ENCODE measurements at places on chromosomes 3 and 15.

GRCh38 chr3:7978087-7978422 lies 523.6 kb upstream of the LMCD1 start:
- ATAC-seq, result no peak

GRCh38 chr3:140288595-140288994 lies 353.6 kb downstream of the CLSTN2 start:
- no peak for ATAC-seq

GRCh38 chr3:76383781-76384180 lies 598.4 kb upstream of the ZNF717 start:
- no peak for ATAC-seq

GRCh38 chr15:39543651-39544050 lies 37.2 kb upstream of the THBS1 start:
- no peak for ATAC-seq

DNA sequence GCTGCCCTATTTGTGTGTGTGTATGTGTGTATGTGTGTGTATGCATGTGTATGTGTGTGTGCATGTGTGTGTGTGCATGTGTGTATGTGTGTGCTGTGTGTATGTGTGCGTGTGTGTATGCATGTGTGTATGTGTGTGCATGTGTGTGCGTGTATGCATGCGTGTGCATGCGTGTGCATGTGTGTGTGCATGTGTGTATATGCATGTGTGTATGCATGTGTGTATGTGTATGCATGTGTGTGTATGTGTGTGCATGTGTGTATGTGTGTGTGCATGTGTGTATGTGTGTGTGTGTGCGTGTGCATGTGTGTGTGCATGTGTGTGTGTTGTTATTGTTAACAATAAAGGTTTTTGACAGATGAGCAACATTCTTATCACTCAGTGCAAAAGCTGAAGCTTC lies 110.8 kb upstream of the HES1 start:
- ATAC-seq, result no peak

DNA sequence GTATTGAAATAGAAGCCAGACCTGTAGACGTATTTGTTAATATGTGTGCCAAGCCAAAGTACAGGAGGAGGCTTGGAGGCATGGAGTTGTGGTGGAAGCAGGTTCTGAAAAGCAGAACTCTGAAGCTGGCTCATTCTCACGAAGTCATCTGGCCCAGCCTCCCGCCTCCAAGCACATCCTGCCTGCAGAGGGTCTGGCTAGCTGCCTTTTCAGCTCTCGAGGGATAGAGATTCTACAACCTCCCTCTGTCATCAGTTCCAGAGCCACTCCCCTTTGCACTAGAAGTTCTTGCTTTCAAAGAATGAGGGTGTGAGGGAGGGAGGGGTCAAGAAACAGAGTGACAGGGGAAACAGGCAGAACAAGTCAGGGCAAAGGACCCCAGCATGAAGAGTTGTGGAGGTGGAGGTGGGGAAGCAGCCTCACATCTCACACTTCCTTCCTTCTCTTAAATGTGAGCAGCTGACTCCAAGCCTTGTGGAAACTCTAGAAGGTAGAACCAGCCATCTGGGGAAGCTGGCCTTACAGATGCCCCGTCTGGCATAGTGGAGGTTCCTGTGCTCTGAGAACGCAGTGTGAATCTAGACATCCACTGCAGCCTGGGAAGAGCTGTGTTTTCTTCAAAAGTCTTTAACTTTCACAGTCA lies 95.3 kb downstream of the SLC49A4 start:
- ATAC-seq, result peak; percentile 81

DNA sequence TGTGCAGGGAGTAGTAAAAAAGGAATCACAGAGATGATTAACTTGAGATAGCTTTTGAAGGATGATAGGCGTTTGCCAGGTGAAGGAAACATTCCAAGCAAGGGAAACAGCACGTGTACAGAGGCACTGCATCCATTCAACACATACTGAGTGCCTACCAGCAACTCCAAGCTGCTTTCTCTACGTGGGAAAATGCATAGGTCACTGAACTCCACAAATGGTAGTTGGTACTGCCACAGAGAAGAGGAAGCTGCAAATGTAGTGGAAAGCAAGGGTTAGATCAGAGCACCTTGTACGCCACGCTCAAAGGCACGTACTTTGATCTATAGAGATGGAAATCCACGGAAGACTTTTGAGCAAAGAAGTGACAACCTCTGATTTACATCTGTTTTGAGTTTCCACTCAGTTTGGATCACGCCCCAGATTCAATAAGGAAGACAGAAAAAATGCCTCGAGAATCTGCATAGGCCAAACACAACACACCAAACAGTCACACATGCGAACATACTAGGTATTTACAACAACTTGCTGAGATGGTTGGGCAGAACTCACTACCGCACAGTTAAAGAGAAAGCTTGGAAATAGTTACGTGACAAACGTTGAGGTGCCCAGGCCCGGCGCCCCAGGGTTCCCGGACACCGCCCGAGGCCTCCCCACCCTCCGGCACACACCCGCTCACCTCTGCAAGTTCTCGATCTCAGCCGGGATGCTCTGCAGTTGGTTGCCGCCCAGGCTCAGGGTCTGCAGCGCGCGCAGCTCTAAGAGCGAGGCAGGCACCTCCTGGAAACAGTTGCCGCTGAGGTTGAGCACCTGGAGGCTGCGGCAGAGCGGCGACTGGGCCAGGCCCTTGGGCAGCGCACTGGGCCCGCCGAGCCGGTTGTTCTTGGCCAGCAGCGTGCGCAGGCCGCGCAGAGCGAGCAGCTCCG lies 826 bp downstream of the LRRC58 start:
- ATAC-seq, result no peak

- ATAC-seq, result no peak
These were observed 12.9 kb downstream of the DZIP3 start for GRCh38 chr3:108602249-108602934.

DNA sequence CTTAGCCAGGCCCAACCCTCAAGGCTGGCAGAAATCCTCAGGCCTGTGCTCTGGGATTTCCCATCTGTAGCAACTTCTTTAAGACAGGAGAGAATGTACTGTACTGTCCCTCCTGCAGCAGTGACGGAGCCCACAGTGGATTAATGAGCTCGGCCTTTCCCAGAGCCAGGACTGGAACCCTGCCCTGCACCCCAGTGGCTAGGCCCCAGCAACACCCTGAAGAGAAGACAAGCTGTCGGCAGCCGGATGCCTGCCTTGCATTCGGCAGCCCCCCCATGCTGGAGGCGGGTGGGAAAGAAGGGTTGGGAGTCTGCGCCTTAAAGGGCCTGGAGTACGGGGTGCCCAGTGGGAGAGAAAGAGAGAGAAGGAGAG lies 32.0 kb downstream of the KLHL25 start:
- ATAC-seq, result peak; percentile 51

DNA sequence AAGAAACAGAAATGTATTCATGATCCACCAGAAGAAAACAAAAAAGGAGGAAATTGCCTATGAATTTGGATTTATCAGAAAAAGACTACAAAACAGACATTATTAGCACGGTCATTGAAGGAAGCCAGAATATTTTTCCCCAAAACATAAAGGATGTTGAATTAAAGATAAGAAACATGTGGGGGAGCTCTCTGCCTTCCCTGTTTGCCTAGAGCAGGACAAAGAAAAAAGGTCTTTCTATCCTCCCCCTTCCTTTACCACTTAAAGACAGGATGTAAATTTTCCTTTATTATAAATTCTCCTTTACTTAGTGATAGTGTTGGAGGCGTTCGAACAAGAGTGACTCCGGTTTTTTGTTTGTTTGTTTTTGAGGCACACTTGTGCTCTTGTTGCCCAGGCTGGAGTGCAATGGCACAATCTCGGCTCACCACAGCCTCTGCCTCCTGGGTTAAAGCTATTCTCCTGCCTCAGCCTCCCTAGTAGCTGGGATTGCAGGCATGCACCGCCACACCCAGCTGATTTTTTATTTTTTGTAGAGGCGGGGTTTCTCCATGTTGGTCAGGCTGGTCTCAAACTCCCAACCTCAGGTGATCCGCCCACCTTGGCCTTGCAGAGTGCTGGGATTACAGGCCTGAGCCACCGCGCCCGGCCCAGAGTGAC lies 14.9 kb upstream of the RPN1 start:
- ATAC-seq, result no peak

GRCh38 chr15:79365765-79366164 lies 54.9 kb downstream of the TMED3 start:
- ATAC-seq, result no peak

DNA sequence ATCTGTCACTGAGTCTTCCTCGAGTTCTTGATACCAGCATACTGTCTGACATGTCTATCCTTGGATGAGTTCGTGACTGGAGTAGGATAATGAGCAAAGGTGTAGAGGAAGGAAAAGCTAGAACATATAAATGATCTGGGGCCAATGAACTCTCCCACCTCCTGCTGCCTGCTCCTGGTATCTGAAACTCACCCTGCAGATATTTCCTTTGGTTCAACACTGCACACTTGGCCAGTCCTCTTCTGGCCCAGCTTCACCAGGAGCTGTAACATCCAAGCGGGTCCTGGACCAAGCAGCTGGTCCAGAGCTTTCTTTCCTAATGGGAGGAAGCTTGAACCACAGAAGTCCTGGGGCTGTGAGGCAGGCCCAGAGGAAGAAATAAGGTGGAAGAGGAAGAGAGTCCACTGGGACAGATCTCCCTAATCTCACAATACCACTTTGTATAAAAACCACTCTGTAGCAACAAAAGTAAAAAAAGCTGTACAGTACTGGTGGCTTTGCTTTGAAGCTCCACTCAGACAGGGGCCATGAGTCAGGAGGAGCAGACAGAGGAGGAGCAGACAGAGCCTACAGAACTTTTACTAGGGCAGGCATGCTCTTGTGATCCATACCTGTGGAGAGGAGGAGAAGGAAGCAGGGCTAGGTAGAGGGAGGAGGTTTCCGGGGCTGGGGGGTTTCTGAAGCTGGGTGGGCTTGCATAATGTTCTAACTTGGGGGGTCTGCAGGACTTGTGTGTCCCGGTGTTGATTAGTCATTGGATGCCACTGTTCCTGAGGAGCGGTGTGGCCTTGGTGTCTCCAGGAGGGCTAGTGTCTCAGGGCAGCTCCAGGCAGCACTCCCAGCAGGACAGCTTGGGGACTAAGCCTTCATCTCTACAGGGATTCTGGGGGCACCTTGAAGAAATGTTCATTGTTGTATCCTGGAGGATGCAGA lies 166.9 kb downstream of the ABHD5 start:
- no peak for ATAC-seq

- peak; percentile 22 for ATAC-seq
These were observed 699 bp downstream of the MEGF11 start for GRCh38 chr15:66252685-66253417.

- no peak for ATAC-seq
These were observed 8.3 kb downstream of the AKAP13 start for GRCh38 chr15:85388566-85389305.

GRCh38 chr3:171293142-171293782 lies 166.9 kb downstream of the TNIK start:
- no peak for ATAC-seq

GRCh38 chr15:80992441-80992840 lies 2.8 kb upstream of the MESD start:
- no peak for ATAC-seq

DNA sequence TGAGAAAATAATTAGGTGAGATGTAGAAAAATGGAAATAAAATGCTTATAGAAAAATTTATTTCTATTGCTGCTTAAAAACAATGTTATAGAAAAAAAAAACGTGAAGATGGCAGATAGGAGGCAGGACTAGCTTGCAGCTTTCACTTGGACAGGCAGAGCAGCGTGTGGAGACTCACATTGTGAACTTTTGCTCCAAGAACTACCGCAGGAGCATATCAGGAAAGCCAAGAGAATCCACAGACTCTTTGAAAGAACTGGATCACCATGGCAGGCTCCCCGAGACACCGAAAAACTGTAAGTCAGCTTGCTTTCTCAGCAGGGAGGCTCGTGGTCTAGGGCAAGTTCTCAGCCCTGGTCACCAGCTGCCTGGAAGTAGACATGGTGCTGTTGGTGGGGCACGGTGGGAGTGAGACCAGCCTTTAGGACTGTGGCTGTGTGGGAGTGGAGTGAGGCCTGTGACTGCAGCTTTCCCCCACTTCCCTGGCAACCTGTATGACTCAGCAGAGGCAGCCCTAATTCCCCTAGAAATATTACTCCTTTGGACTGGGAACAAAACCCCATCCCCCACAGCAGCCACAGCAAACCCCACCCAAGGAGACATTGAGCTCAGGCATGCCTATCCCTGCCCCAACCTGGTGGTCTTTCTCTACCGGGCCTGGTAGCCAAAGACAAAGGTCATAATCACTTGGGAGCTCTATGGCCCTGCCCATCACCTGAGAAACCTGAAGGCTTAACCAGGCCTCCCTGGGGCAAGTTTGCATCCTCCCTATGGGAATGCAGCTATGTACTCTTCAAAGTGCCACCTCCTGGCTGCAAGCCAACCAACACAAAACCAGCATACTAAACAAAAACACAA lies 22.8 kb downstream of the STRIT1 start:
- no peak for ATAC-seq

DNA sequence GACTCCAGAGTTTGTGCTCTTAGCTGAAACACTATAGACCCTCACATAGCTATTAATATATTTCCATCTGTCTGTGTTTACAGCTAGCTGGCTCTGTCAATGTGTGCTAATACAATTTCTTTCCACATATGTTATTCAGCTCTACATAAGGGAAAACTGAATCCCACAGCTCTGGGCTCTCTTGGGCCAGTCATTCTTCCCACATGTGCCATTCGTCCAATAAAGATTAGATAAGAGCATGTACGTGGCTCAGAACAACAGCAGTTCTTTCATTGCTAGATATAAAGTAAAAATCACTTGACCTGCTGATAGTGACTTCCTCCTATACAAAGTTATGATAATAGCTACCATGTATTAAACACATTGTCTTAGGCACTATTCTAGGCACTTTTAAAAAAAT lies 2.8 kb upstream of the ILDR1 start:
- ATAC-seq, result no peak

DNA sequence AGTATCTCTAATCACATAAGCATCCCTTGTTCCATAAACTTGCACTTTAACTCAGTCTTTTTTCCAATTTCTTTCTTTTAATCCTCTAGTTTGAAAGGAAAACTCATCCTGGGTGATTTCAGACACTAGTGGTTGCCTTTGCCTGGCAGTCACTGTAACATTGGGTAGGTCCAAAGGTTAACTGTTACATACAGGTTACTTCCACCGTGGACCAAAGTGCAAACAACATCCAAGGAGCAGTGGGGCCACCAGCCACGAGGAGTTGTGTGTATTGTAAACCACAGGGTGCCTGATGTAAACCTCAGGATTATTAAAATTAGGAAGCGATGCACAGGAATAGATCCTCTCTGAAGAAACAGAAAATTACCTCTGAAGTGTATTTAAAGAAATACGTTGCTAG lies 75.0 kb downstream of the HCN4 start:
- ATAC-seq, result no peak

- no peak for ATAC-seq
These were observed 476.9 kb downstream of the ZNF385D start for GRCh38 chr3:21274079-21274571.

Data from gastroesophageal sphincter (tissue), 4 donors.